NCI-H1930 (cell line): ENCODE measurements at places on chromosomes 7 and 10.
A peak's percentile ranks its signal among the peaks of the same experiment; 100 is the strongest.

GRCh38 chr7:142614116-142614515, 135.2 kb upstream of the PRSS1 start:
- DNase-seq = no peak

DNA sequence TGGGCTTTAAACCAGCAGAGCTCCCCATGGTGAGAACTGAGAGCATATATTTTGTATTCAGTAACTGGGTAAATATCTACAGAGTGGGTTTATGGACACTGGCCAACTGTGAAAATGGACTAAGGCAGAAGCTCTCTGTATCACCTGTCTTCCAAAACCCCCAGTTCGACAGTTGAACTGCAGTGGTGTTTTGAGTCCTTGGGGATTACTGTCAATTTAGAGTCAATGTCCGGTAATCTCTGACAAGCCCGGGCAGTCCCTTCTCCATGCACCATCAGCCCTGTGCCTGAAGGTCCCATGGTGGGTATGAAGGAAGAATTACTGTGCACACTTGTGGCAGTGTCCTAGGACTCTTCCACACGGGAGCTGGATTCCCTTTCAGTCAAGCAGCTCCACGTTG, 235.0 kb downstream of the CCSER2 start:
- peak; percentile 20 for DNase-seq

- DNase-seq = no peak
Measured at GRCh38 chr10:94005050-94005449, 11.3 kb downstream of the PLCE1 start.

- no peak for DNase-seq
Measured at GRCh38 chr10:23432639-23433038, 6.2 kb upstream of the OTUD1 start.

DNA sequence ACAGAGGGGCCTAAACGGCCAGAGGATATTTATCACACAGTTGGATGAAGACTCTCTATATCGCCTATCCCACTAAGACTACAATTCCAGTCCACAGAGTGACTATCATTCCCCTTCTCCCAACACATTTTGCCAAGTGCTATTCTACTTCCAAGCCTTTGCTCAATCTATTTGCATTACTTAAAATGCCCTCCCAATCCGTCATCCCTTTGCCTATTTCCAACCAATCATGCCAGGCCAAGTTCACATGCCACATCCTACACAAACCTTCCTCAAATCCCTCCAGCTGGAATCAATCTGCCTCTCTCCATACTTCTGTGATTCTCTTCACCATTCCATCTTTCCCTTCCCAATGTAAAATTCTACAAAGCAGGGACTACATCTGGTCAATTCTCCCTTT, 38.2 kb downstream of the SMURF1 start:
- no peak for DNase-seq

- no peak for DNase-seq
Measured at GRCh38 chr7:103664577-103664976, 218.6 kb upstream of the SLC26A5 start.

- DNase-seq = no peak
Measured at GRCh38 chr7:122143376-122143750, 686 bp downstream of the AASS start.

DNA sequence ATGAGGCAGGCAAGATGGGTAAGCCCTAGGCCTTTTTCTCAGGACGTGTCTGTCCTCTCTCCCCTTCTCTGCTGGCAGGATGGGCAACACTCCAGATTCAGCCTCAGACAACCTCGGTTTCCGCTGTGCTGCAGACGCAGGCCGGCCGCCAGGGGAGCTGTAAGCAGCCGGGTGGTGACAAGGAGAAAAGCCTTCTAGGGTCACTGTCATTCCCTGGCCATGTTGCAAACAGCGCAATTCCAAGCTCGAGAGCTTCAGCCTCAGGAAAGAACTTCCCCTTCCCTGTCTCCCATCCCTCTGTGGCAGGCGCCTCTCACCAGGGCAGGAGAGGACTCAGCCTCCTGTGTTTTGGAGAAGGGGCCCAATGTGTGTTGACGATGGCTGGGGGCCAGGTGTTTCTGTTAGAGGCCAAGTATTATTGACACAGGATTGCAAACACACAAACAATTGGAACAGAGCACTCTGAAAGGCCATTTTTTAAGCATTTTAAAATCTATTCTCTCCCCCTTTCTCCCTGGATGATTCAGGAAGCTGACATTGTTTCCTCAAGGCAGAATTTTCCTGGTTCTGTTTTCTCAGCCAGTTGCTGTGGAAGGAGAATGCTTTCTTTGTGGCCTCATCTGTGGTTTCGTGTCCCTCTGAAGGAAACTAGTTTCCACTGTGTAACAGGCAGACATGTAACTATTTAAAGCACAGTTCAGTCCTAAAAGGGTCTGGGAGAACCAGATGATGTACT, 13.1 kb downstream of the PHKG1 start:
- no peak for DNase-seq

- DNase-seq = no peak
Measured at GRCh38 chr7:13641714-13642113, 347.8 kb downstream of the ETV1 start.

- no peak for DNase-seq
Measured at GRCh38 chr10:49289480-49289879, 9.5 kb upstream of the C10orf71 start.
